Pancreas (tissue), 10 donors: ENCODE measurements at places on chromosomes 5 and 9. TPM values are rescaled to one million over a fixed set of nuclear protein-coding genes. Genes with fewer than 3 reads are reported as not detected.

DNA sequence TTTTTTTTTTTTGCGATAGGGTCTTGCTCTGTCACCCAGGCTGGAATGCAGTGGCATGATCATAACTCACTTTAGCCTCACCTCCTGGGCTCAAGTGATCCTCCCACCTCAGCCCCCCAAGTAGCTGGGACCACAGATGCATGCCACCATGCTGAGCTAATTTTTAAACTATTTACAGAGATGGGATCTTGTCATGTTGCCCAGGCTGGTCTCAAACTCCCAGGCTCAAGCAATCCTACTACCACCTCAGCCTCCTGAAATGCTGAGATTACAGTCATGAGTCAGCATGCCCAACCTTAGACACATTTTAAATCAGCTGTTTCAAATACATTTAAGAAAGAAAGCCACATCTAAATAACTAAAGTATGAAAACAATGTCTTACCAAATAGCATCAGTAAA, 439.0 kb downstream of the EBF1 start:
- no peaks in the 10 kb centered on the region for H3K36me3 ChIP-seq
- H3K27me3 ChIP-seq, result no peaks in the 10 kb centered on the region
- no peaks in the 10 kb centered on the region for H3K4me1 ChIP-seq
- H3K4me3 ChIP-seq, result no peak overlapping the region

- H3K27ac ChIP-seq, result no peak overlapping the region
- no peaks in the 10 kb centered on the region for H3K27me3 ChIP-seq
- peaks cover 30% of the 10 kb centered on the region for H3K4me1 ChIP-seq
- no peaks in the 10 kb centered on the region for H3K36me3 ChIP-seq
- H3K4me3 ChIP-seq, result no peak overlapping the region
- no peak for DNase-seq
These were observed 19.0 kb downstream of the UNC13B start for GRCh38 chr9:35180801-35181200.

DNA sequence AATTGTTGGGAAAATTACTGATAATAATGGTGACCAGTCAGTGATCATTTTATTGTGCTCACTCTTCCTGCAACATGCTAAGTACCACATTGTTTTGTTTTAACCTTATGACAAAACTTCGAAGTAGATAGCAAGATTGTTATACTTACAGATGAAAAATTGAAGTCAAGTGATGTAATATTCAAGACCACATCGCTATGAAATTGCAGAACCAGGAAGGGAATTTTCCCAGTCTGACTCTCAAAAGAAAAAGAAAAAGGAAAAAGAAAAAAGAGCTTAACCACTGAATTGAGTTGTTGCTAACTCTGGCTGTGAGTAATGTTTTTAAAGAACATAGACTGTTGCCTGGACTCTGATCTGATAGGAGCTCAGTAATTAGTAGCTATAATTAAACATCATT, 170.6 kb upstream of the HAPLN1 start:
- H3K4me3 ChIP-seq, result no peak overlapping the region
- no peaks in the 10 kb centered on the region for H3K27me3 ChIP-seq
- no peak overlapping the region for H3K27ac ChIP-seq
- H3K36me3 ChIP-seq, result no peaks in the 10 kb centered on the region
- no peak for DNase-seq
- no peaks in the 10 kb centered on the region for H3K4me1 ChIP-seq

DNA sequence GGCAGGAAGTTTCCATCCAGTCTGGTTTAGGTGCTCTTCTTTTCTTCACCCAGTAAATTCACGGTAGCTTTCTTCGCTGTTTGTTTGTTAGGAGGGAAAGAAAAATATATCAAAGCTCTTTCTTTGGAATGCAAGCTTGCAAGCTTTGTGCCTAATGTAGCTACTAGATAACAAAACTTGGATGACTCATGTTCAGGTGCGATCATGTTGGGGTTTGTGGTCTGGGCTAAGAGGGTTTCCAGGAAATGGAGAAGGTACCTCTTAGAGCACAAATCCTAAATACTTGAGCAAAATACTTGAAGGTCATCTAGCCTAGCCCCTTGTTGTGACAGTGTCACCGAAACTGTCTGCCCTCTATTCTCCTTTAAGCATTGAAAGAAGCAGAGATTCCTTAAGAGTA, 17.7 kb downstream of the SRP19 start:
- H3K27ac ChIP-seq, result no peak overlapping the region
- H3K4me1 ChIP-seq, result peaks cover 7% of the 10 kb centered on the region
- peaks cover 6% of the 10 kb centered on the region for H3K36me3 ChIP-seq

- H3K4me1 ChIP-seq, result no peaks in the 10 kb centered on the region
- DNase-seq, result no peak
- no peak overlapping the region for H3K27ac ChIP-seq
These were observed 346.9 kb downstream of the GADD45G start for GRCh38 chr9:89951675-89952074.

Gene CAMLG
- polyA plus RNA-seq, result 28.3 TPM

Gene IL5
- polyA plus RNA-seq, result not detected

Gene QRFP
- polyA plus RNA-seq, result not detected
